Ascending aorta (tissue), 2 donors: ENCODE measurements at places on chromosomes 16 and 17. TPM values are rescaled to one million over a fixed set of nuclear protein-coding genes. Genes with fewer than 3 reads are reported as not detected.

DNA sequence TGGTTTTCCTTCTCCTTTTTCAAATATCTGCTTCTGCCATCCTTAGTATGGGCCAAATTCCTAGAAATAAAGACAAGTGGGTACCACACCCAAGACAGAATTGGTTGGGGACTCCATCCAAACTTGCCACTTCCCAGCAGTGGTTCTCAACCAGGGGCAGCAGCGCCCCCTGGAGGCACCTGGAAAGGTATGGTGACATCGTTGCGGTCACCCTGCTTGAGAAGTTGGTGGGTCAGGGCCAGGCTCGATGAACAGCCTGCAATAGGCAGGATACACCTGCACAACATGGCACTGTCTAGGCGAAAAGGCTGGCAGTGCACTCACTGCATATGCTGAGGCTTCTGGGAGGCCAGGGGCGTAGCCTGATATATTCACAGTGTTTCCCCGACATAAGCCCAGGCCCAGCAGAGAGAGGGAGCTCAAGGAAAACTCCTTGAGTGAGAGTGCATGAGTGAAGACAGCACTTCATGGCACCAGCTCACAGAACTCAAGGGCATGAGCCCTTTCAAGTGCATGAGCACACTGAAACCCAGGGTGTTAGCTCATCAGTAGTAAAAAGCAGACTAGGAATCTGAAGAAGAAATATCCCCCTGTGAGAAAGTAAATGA is 57.7 kb downstream of the CMC2 start:
- no peak overlapping the region for H3K4me3 ChIP-seq
- no peak overlapping the region for H3K27ac ChIP-seq
- H3K36me3 ChIP-seq = no peaks in the 10 kb centered on the region
- no peaks in the 10 kb centered on the region for H3K4me1 ChIP-seq
- no peak for DNase-seq

- DNase-seq = no peak
- H3K27ac ChIP-seq = peak overlapping the region; percentile 45
- H3K27me3 ChIP-seq = no peaks in the 10 kb centered on the region
- H3K4me1 ChIP-seq = peaks cover 11% of the 10 kb centered on the region
- peaks cover 73% of the 10 kb centered on the region for H3K36me3 ChIP-seq
- no peak overlapping the region for H3K4me3 ChIP-seq
Measured at GRCh38 chr17:4074831-4075495, 67.9 kb downstream of the ZZEF1 start.

DNA sequence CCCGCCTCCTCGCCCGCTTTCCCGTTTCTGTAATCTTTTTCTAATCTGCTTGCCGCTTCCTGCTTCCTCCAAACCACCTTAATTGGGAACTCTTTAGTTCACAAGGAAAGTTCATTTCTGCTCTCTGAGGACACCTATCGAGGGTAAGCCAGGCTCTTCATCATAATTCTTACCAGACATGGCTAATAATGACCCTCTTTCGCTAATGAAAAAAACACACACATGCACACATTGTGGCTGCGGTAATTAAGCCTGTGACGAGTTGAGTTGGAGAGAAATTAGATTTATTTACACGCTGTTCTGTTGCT is 100.6 kb downstream of the ZNF423 start:
- H3K36me3 ChIP-seq = no peaks in the 10 kb centered on the region
- peaks cover 5% of the 10 kb centered on the region for H3K4me1 ChIP-seq
- DNase-seq = no peak
- no peaks in the 10 kb centered on the region for H3K27me3 ChIP-seq
- H3K4me3 ChIP-seq = peak overlapping the region; percentile 66

DNA sequence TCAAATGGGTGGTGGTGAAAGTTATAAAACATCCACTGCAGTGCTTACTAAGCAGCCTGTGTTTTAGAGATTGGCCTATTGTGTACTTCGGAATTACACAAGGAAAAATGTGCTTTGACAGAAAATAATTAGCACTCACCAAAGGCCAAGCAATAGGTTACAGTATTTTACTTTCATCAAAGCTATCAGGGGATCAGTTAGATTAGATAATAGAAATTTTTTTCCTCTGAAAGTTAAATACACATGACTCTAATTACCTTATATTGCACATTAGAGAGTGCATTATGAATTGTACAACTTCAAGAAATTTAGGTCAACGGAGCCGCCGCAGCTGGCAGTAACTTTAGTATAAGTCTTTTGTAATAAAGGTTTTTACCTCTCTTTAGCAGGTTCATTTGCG is 232.6 kb downstream of the FTO start:
- no peak overlapping the region for H3K27ac ChIP-seq
- peaks cover 16% of the 10 kb centered on the region for H3K36me3 ChIP-seq
- H3K4me1 ChIP-seq = peaks cover 6% of the 10 kb centered on the region
- no peaks in the 10 kb centered on the region for H3K27me3 ChIP-seq
- DNase-seq = no peak

DNA sequence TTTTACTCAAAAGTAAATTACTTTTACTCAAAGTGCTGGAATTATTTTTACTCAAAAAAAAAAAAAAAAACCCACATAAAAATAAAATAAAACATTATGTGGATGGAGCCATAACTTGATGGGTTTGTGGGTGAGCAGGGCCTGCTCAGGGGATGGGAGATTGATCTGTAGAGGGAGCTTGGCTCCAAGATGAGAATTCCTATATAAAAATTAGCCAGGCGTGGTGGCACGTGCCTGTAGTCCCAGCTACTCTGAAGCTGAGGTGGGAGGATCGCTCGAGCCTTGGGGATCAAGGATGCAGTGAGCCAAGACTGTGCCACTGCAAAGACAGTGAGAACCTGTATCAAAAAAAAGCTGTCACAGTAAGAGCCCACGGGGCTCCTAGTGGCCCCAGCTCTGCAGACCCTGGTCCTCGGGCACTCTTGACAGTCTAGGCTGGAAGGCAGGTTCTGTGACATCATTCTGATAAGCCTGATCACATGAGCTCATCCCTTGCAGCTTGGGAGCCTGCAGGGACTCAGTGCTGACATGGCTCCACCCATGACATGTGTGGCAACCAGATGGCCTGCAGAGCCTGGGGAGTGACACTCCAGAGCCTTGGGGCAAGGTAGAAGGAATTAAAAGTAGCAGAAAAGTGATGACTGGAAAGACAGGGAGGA is 42.5 kb downstream of the ST3GAL2 start:
- no peaks in the 10 kb centered on the region for H3K4me1 ChIP-seq
- no peak overlapping the region for H3K4me3 ChIP-seq
- no peak for DNase-seq
- H3K27ac ChIP-seq = no peak overlapping the region
- H3K36me3 ChIP-seq = peaks cover 40% of the 10 kb centered on the region
- no peaks in the 10 kb centered on the region for H3K27me3 ChIP-seq

DNA sequence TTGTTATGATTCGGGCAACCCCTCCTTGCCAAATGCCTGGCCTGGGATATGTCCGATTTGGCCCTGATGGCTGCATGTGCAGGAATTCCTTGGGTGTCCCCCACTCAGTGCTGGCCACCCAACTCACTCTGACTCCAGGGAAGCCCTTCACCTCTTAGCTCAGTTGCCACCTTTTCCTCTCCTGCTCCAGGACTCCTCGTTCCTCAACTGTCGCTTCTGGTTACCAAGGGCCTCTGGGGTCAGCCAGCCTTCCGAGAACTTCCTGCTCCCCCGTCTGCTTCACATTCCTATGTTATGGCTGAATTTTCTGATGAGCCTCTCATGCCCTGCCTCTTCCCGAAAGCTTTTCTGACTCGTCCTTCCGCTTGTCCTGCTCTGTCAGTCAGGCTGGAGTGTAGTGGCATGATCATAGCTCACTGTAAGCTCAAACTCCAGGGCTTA is 63.5 kb downstream of the SPACA3 start:
- no peaks in the 10 kb centered on the region for H3K36me3 ChIP-seq
- no peaks in the 10 kb centered on the region for H3K27me3 ChIP-seq
- DNase-seq = no peak
- H3K27ac ChIP-seq = peak overlapping the region; percentile 34
- H3K4me1 ChIP-seq = no peaks in the 10 kb centered on the region
- peak overlapping the region; percentile 3 for H3K4me3 ChIP-seq

- no peak for DNase-seq
- H3K27ac ChIP-seq = no peak overlapping the region
- H3K36me3 ChIP-seq = no peaks in the 10 kb centered on the region
- H3K4me3 ChIP-seq = no peak overlapping the region
Measured at GRCh38 chr16:20353379-20353778, 864 bp upstream of the UMOD start.

DNA sequence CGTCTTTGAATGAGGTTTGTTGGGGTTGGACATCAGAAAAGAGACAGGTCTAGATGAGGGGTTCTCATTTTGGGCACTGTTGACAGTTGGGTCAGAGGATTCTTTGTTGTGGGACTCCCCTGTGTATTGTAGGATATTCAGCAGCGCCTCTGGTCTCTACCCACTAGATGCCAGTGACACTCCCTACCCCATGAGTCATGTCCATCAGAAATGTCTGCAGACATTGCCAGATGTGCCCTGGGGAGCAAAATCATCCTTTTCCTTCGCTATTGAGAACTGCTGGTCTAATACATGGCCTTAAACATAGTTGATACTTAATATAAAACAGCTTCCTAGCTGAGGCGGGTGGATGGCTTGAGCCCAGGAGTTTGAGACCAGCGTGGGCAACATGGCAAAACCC is 3.1 kb downstream of the ABAT start:
- H3K27ac ChIP-seq = no peak overlapping the region
- no peaks in the 10 kb centered on the region for H3K4me1 ChIP-seq
- no peaks in the 10 kb centered on the region for H3K27me3 ChIP-seq
- H3K4me3 ChIP-seq = no peak overlapping the region

GRCh38 chr16:23124315-23124714 is 24.9 kb downstream of the USP31 start:
- H3K27ac ChIP-seq = no peak overlapping the region
- H3K4me3 ChIP-seq = no peak overlapping the region
- H3K27me3 ChIP-seq = no peaks in the 10 kb centered on the region
- peaks cover 4% of the 10 kb centered on the region for H3K4me1 ChIP-seq
- H3K36me3 ChIP-seq = no peaks in the 10 kb centered on the region

- no peak for DNase-seq
- no peak overlapping the region for H3K27ac ChIP-seq
- H3K4me1 ChIP-seq = no peaks in the 10 kb centered on the region
- H3K27me3 ChIP-seq = no peaks in the 10 kb centered on the region
Measured at GRCh38 chr16:20520103-20520502, 56.1 kb downstream of the ACSM2B start.

DNA sequence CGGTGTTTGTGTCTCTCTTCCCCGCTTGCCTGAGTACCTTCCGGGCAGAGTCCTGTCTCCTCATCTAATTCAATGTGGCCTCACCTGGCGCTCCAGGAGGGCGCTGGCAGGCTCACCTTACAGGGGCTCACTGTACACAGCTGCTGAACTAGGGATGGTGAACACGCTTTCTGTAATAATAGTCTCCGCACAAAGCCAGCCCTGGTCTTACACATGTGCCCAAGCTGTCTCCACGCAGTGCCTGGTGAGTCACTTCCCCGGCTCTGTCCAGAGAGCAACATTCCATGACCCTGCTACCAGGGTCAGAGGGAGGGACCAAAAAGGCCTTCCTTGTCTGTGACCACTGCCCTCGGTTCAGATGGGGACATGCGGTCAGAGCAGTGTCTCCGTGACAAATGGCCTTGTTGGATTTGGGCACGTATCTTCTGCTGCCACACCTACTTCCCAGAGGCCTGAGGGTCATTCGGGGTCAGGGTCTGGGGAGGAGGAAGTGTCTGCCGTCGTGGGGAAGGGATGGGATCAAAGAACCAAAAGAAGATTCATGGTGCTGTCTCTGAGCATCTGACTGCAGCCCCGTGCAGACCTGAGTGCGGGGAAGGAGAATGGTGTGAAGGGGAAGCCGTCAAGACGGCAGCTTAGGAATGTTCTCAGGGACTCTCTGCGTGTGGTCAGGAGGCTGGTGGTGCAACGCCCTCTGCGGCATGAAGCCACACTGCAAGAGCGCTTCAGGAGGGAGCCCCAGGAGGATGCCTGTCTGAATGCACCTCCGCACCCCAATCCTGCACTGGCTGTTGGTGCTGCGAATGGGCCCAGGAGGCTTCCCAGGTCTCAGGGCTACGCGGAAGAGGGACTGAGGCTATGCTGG is 68.8 kb downstream of the IL21R start:
- no peaks in the 10 kb centered on the region for H3K4me1 ChIP-seq
- H3K4me3 ChIP-seq = no peak overlapping the region
- H3K36me3 ChIP-seq = peaks cover 70% of the 10 kb centered on the region
- H3K27me3 ChIP-seq = no peaks in the 10 kb centered on the region
- no peak for DNase-seq

DNA sequence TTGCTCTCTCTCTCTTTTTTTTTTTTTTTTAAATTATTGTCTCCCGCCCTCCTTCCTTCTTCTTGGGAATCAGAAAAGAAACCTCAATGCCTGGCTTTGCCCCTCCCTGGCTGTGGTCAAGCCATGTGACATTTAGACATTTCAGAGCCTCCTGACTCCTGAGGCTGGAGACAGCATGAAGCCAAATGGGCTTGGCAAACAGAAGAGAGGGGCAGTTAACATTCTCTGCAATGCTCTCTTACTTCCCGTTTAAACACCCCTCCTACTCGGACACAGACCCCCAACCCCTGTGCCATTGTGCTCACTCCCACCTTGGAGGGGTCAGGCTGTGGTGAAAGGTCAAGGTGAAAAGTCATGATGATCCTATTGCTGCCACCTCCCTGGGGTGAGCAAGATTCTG is 14.7 kb upstream of the MEOX1 start:
- DNase-seq = no peak
- peaks cover 7% of the 10 kb centered on the region for H3K4me1 ChIP-seq
- H3K4me3 ChIP-seq = no peak overlapping the region
- no peaks in the 10 kb centered on the region for H3K36me3 ChIP-seq

DNA sequence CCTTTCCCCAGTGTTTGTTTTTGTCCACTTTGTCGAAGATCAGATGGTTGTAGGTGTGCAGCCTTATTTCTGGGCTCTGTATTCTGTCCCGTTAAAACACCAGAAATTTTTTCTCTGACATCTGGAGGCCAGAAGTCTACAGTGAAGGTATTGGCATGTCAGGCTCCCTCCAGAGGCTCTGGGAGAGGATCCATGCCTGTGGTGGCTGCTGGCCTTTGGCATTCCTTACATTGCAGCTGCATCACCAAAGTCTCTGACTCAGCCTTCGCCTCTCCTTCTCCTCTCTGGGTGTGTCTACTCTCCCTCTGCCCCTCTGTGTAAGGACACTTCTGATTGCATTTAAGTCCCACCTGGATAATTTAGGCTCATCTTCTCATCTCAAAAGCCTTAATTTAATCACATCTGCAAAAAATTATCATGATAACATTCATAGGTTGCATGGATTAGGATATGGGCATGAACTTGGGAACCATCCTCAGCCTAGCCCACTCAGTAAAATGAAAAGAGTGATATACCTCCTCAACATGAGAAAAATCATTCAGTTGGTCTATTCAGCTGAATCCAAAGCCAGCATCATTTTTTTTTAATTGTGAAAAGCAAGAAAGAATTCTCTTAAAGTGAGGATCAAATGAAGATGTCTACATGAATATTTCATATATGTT is 78.0 kb downstream of the MAP2K6 start:
- no peak overlapping the region for H3K4me3 ChIP-seq
- DNase-seq = no peak
- H3K4me1 ChIP-seq = no peaks in the 10 kb centered on the region
- H3K27ac ChIP-seq = no peak overlapping the region

The SLC52A1 gene
- total RNA-seq = not detected

The TEX19 gene
- not detected for total RNA-seq

The CFAP97D1 gene
- not detected for total RNA-seq

The SLC12A3 gene
- not detected for total RNA-seq

The SLC6A4 gene
- total RNA-seq = 0.85 TPM
